ENCODE measurements at places on chromosomes 12 and 14.
A peak's percentile ranks its signal among the peaks of the same experiment; 100 is the strongest.

DNA sequence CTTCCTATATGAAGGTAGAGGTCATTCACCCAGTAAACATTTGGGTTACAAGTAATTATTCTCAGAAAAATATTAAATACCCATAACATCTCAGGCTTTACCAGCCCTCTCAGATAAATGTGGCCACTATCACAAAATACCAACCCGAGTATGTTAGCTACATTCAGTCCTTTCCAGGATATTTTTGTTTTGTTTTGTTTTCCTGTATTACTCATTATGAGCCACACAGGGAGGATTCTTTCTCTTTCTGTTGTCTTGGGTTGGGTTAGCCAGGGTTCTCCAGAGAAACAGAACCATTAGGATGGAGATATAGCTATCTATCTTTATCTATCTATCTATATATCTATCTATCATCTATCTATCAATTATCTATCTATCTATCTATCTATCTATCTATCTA lies 947.6 kb upstream of the MDGA2 start:
- no peak for DNase-seq

- DNase-seq, result no peak
Measured at GRCh38 chr12:108394196-108394595, 55.1 kb upstream of the CMKLR1 start.

DNA sequence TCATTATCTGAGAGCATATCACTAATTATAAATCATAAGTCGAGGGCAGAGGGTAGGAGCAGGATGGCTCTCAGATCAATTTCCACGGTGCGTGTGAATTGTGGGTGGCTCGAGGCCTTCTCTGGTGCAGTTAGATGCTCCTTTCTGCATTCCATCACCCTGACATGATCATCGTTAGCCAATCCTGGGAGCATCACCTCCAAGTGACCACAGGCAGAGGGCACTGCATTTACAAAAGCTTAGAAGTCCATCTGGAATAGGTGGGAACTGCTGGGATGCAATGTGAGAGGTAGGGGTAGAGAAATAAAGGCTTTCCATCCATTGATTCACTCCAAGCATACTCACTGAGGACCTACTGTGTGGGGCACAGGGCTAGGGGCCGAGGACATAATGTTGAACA lies 538.2 kb upstream of the TBX3 start:
- DNase-seq, result no peak

GRCh38 chr12:39646963-39647362 lies 27.4 kb upstream of the ABCD2 start:
- DNase-seq, result peak; percentile 4

DNA sequence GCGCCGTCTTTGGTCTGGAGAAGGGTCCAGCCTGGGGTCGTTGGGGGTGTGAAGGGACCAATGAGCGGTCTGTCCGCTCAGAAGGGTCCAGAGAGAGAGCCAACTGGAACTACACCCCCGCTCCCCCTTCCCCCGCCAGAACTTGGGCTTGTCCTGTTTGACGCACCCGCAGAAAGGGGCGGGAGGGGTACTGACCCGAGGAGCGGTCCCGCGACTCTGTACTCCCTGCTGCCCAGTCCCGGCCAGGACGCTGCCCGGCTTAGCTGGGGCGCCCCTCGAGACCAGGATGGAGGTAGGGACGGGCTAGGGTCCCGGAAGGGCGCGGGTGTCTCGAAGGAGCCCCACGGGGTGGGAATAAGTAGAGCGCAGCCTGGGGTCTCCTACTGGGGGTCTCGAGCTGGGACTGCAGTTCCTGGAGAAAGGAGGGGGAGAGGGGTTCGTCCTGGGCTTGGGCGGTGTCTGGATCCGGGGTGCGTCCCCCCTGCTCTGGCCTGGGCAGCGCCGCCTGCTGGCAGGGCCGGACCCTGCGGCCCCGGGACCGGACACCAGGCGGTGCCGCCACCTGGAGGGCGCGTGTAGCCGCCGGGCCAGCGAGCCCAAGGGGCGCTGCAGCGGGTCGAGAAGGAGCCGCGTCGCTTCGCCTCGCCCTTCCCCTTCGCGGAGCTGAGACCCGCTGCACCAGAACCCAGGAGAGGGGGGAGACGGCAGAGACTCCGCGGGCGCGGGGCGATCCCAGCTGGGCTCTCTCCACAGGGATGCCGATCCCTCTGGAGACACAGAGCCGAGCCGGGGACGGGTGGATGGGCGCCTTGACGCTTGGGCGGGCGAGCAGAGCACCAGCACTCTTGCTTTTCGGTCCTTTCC lies 3.8 kb upstream of the CACNB3 start:
- peak; percentile 83 for DNase-seq

DNA sequence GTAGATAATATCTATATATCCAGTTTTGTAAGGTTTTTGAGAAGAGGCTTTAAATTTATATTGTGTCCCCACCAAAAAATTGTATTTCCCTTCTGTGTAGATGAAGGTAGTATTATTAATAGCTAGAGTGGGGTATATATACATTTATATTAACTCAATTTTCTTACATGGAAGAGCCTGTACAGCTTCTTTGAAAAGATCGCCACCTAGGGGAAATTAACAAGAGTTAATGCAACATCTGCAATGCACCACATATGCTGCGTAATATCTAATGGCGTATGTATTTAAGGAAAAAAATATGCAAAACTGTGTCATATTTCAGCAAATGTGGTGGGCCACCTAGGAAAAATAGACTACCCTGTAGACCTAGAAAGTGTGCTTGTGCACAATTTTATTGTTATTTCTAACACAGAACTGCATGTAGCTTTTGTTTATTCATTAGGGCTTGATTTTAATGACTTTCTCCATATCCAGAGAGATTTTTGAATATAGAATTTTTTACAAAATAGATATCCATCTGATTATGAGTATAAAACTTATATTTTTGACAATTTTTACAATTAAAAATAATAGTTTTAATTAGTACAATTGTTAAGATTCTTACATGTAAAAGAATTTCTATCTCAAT lies 14.0 kb downstream of the CCER1 start:
- DNase-seq, result peak; percentile 73

GRCh38 chr14:91417983-91418386 lies 365 bp upstream of the CCDC88C start:
- peak; percentile 57 for DNase-seq

GRCh38 chr14:55600784-55601561 lies 21.0 kb downstream of the KTN1 start:
- no peak for DNase-seq

- DNase-seq, result no peak
Measured at GRCh38 chr14:72808564-72808963, 85.3 kb downstream of the DPF3 start.

DNA sequence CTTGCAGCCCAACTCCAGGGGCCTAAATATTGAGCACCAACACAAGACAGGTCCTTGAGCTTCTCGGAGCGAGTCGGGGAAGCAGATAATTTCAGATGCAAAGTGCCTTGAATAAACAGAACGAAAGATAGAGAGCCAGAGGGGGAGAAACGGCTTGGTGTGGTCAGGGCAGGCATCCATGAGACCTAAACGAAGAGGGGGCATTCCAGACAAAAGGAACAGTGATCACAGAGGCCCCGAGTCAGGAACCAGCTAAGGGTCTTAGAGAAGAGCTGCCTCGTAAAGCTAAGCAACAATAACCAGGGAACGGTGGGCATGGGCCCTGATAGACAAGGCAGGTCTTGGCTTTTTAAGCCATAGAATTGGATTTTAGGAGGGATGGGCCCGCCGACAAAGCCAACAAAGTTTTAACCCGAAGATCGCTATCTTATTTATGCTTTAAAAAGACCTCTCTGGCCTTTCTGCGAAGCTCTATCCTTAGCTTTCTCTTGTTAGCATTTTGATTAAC lies 421 bp upstream of the ACADS start:
- DNase-seq, result peak; percentile 67

DNA sequence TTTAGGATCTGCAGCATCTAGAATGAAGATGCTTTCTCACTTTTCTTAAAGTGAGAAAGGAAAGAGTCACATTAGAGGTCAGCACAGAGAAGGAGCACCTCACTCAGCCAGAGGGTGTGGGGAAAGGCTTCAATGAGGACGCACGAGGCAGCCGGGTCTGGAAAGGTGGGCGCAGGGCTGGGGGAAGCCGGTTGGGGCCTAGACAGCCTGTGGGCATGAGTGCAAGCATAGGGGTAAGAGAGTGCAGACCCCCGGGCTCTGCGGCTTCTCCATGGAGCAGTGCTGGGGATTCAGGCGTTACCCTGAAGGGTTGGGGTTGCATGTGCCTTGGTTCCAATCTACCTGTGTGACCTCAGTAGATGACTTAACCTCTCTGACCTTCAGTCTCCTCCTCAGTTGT lies 49.9 kb downstream of the KRT80 start:
- DNase-seq, result no peak

GRCh38 chr12:91205811-91206210 lies 23.2 kb upstream of the DCN start:
- no peak for DNase-seq

DNA sequence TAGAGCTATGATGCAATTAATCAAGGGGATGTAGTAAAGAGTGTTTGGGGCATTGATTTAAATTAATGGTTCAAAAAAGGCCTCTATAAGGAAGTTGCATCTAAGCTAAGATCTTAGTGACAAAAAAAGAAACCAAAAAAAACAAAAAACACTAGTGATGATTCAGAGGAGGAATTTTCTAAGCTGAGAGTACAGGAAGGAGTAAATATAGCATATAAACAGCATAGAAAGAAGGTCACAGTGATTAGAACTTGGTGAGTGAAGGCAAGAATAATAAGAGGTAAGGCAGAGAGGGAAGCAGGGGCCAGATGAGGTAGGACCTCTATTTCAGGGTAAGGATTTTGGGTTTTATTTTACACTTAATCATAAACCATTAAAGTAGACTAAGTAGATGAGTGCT lies 48.0 kb upstream of the PDZRN4 start:
- DNase-seq, result no peak

DNA sequence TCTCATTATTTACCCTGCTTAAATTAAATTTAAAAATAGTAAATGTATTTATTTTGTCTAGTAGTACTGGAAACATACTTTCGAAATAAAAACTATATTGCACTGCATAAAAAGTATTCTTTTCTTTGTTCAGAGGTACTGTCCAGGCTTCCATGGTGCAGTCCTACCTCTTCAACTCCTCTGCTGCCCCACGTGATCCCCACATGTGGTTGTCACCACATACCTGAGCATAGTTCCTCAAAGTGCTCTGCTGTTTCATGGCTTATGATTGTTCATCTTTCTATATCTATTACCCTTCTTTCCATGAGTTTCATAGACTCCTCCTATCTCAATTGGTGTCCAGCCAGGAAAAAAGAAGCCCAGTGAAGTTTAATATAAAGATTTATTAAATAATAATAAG lies 317.5 kb upstream of the OR4E1 start:
- DNase-seq, result no peak

GRCh38 chr12:106331599-106331998 lies 25.9 kb upstream of the POLR3B start:
- no peak for DNase-seq

DNA sequence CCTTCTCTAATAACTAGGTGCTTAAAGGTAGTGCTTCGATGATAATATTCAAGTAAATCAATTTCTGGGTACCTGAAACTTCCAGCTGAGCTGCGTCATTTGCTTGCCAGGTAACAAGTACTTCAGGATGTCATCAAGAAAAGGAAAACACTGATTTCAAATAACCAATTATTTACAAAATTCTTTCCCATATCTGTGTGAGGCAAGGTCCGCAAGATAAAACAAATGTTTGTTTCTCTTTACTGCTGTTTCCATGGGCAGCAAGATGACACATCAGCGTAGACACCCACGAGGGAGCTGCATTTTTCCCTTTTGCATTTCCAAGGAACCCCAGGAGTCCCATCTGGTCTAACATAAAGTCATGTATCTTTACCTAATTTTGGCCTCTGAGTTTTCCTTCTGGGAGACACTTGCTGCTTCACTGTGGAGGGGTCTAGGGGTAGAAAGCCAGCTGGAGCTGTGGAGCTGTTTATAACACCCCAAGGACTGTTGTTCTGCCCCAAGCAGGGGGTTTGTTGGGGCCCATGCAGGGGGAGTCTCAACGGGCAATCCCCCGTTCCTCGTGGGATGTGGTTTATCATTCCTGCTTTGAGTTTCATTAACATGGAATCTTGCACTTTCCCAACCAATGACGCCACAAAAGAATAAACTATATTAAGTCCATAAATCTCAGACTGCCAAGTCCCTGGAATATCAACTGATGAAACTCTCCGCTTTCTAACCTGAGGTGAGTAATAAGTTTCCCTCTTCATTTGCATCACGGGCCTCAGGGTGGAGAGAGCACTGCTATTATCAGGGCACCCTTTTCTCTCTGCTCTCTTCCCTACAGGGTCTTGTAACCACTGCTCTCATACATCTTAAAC lies 112.8 kb upstream of the PELI2 start:
- no peak for DNase-seq

- peak; percentile 84 for DNase-seq
Measured at GRCh38 chr12:92193846-92194245, 48.2 kb upstream of the BTG1 start.

GRCh38 chr12:1796515-1797010 lies 23.8 kb upstream of the LRTM2 start:
- no peak for DNase-seq

GRCh38 chr12:56020423-56021184 lies at the start of gene IKZF4:
TSS of gene IKZF4 (plus strand) at chr12:56021043. CDS start at chr12:56021494, 451 bp downstream.
- peak; percentile 65 for DNase-seq

DNA sequence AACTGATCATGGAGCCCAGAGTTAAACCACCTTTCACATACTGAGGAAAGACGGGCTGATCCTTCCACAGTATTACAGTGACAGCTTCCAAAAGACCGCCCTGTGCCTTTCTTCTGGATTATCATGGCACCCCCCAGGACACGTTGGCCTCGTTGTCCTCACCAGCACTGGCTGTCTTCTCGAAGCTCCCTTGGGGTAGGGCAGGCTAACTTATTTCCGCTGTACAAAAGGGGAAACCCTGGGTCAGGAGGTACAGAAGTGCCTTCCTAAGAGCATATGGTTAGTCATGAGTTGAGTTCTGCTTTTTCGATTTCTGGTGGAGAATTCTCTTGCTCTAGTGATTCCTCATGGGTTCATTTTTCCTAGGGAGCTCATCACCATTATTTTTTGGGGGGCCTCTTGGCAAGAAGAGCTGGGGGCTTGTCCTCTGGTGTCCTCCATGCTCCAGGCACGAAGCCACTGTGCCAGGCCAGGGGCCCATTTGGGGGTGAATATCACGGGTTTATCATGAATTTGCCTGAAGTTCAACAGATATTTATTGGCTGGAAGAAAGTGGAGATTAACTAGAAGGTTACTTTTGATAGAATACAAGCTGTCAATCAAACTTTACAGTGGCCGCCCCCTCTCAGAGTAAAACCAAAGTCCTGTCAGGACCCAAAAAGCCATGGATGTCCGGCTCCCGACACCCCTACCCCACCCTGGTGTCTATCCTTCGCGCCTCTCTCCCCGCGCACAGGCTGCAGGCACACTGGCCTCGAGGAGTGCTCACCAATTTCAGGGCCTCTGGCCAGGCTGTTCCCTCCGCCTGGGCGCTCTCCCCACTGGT lies 8.8 kb upstream of the TRAF3 start:
- no peak for DNase-seq

DNA sequence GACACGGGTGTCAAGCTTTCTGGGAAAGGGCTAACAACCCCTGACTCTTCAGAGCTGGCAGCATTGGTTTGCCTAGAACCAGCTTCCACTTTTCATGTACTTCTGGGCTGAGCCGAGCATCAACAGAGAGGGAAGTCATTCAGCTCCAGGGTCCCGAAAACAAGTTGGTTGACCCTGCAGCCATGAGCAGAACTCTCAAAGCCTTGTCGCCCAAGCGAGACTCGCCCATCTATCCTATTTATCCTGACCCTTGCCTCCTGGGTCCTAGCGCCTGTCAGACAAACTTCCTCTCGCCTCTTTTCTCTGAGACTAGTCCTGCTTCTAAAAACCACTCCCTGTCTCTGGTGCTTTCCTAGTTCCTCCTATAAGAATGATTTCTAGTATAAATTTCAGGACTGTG lies 47.9 kb downstream of the ASCL4 start:
- DNase-seq, result peak; percentile 20

- no peak for DNase-seq
Measured at GRCh38 chr12:99136516-99136915, 491.4 kb downstream of the APAF1 start.

All from NCI-H82 (cell line).